ENCODE measurements at places on chromosomes 6 and 20.
A peak's percentile ranks its signal among the peaks of the same experiment; 100 is the strongest.

DNA sequence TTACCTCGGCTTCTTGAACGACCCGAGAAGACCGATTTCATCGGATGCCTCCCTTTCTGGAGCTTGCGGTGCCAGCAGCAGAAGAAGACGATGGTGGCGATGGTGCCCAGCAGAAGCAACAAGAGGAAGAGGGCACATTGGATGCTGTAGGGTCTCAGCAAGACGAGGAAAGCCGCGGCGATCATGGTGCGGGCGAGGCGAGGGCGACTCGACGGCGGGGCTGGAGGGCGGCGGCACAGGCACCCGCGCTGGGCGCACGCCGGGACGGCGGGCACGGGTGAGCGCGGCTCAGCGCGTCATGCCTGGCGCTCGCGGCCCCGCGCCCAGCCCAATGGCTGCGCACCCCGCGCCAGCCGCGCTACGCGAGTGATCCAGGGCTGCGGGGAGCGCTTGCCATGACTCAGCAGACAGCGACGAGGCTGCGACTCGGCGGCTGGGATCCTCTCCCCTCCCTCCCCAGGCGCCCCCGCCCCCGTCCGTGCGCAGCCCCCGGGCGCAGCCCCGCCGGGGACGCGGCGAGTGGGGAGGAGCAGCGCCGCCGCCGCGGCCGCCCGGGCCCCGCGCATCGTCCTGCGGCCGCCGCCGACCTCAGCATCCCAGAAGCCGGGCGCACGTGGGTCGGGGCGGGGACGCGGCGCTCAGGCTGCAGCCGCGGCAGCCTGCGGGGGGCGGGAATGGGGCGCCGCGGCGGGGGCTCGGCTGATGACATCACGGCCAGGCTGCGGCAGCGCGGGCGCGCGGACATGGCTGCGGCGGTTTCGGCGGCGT is at the start of gene BEND6:
BEND6 (plus strand) TSS at position 705 of the 768 bp plus-strand sequence. CDS start 26,704 bp downstream, outside the sequence.
- DNase-seq = peak; percentile 60

DNA sequence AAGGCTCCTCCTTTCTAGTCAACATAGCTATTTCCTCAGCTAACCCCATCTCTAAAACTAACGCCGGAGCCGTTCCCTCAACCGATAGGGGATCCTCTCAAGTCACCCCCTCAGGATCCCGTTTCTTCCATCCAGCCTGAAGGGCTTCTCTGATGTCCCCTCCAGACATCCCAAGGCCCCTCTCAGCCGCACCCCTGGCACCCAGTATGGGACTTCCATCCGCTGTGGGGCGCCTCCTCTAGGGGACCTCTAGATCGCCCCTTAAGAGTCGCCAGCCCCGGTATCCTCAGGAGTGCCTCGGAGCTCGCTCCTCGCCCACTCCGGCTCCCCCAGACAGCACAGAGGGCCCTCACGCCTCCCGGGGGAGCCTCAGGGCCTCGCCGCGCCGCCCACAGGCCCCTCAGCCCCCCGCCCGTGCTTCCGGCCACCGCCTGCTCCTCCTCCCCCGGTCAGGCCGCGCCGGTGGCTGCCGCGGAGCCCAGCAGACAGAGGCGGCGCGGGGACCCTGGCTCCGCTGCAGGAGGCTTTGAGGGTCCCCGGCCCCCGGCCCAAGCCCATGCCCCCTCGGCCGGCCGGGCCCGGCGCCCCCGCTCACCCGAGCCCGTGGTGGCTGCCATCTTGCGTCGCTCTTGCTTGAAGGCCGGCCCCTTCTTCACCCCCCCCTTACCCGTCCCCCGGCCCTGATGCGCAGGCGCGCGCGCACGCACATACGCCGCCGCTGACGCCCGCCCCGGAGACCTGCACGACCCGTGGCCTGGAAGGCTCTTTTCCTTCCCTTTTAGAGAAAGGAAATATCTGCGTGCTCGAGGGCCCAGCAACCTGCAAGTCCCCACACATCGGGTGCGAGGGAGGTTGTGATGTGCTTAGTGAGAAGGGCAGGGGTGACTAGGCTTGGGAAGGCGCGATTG is at the start of gene UBE2V1:
UBE2V1 (minus strand) TSS at position 639 of the 908 bp plus-strand sequence; CDS start at position 617, 22 bp downstream.
- peak; percentile 92 for DNase-seq

DNA sequence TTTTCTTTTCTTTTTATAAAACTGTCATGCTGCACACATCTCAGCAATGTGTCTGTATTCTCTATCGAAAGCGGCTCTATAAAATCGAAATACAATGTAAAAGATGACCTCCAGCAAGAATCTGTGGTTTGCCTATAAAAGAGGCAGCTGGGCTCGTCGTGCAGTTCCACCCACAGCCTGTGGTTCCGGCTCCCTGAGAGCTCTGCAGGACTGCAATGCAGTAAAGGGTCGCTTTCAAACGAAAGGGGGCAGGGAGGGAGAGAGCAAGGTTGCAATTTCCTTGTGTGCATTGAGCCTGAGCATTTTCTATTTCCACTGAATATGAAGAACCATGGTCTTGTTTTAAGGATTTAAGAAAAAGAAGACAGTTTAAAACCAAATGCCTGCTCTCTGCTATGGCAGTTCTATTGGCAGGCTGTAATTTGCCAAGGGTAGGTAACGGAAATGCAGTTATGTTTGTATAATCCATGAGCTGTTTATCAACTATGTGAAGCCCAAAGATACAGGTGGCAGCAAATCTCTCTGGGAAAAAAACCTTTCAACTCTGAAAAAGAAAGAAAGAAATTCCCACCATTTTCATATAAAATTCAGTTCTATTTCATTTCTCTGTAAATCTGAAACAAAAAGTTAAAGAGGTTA is 236.5 kb downstream of the HACE1 start:
- DNase-seq = peak; percentile 39

- no peak for DNase-seq
These were observed 116.5 kb upstream of the PRND start for GRCh38 chr20:4605166-4605565.

GRCh38 chr20:3163099-3164042 is 3.7 kb upstream of the FASTKD5 start:
- DNase-seq = no peak

GRCh38 chr20:63973636-63974401 is 4.1 kb upstream of the ZNF512B start:
- peak; percentile 88 for DNase-seq

- no peak for DNase-seq
These were observed 22.5 kb upstream of the SGK1 start for GRCh38 chr6:134340179-134340975.

- DNase-seq = no peak
These were observed 118.8 kb downstream of the ZMYND8 start for GRCh38 chr20:47237715-47238114.

DNA sequence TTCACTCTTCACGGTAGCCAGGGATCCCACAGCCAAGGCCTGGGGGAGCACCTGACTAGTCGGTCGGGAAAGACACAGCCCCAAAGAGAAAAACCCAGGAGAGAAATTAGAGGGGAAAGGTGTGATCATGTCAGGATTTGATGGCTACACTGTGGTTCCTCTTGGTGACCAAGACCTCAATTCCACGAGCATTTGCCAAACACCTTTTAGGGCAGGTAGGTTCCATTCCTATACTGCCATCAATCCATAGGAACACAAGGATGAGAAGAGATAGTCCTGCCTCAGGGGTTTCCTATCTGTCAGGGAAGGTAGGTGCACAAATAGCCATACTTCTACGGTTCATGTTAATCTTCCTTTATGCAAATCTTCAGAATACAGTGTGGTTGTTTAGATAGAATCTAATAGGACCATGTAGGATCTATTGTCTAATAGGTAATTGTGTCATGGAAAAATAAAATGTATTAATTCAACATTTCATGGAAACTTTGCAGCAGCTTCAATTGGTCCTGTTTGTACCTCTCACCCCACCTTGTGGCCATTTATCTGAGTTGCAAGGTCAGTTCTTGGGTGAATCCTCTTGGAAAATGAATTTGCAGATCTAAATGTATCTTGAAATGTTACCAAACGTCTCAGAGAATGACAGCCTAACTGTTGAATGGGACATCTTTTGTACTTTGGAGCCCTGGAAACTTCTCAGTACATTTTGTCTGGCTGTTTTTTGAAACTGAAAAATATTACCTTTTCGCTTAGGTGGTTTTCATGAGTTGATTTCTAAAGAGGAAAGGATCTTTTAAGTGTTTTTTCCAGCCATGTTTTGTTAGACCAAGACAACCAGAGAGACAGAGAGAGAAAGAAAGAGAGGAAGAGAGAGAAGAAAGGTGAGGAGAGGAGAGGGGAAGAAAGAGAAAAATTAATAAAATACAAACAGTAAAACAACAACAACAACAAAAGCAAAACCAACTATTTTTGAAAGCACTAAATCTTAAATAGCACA is 33.7 kb upstream of the IYD start:
- DNase-seq = peak; percentile 64

DNA sequence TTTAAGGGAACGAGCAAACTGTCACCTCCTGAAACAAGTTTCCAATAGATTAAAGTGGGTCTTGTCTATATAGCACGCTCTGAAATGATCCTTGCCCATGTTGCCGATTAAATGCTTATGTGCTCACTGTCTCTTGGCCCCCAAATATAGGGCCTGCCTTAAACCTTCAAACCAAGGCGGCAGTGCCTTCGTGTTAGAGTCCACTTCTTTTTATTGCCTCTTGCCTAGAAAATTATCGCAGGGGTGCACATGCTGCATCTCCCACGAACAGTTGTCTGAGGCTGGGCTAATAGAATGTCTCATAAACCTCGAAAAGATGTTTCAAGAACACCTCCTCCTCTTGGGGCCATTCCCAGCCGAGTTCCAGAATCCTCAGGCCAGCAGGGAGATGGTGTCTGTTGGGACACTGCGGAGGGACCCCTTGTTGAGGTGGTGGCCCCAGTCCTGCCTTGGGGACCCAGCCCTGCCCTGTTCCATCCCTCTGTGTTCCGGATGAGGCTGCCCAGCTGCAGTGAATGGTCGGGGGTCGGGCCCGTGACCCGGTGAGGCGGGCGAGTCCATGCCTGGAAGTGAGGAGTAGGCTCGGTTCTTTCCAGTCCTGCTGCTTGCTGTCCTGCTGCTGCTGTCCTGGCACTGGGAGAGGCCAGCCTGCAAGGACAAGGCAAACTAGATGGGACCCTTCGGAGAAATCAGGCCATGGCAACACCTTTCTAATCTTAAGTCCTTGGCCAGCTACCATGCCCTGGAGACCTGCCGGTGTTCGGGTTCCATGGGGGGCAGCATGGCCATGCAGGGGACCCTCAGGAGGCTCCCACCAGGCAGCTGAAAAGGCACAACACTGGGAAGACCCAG is 34.7 kb upstream of the SLCO4A1 start:
- DNase-seq = no peak

DNA sequence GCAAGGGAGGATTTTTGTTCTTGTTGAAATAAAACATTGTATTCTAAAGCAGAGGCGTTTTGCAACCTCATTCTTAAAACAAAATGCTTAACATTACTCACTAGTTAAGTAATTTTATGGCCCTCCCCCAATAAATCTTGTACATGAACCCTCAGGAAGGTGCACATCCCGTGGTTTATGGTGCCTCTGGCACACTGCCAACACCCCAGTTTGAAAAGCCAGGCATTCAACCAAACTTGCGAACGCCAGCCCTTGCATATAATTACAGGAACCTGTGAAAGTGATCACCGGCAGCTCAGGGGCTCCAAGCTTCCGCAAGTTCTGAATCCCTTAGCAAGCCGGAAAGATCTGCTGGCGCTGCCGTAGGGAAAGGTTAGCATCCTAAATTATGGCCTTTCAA is 1109.0 kb upstream of the FLRT3 start:
- no peak for DNase-seq

DNA sequence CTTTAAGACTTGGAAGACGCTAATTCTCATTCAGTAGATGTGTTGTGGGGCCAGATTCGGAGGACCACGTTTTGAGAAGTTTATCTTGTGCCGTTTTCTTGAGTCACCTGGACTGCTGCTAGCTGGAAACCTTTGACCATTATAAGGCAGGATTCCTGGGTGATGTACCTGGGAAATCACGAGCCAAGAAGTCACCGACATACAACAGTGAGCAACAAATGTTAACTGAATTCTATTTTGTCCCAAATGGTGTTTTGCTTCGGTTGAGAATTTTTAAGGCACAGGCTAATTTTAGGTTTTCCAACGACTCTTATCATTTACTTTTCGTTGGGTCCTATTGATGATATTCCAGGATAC is 93.4 kb upstream of the BTN3A2 start:
- no peak for DNase-seq

DNA sequence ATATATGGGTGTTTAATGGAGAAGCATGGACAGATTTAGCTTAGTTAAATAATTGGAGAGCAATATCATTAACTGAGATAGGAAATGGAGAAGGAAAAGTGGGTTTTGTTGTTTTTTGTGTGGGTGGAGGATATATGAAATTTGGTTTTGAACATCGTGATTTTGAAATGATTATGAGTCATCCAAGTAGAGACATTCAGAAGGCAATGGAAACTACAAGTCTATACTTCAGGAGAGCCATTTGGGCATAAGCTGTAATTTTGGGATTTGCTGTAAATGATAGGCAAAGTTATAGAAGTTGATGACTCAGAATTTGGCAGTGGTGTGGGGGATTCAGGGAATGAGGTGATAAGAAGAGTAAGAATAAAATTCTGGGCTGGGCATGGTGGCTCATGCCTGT is 27.4 kb upstream of the FAM135A start:
- no peak for DNase-seq

DNA sequence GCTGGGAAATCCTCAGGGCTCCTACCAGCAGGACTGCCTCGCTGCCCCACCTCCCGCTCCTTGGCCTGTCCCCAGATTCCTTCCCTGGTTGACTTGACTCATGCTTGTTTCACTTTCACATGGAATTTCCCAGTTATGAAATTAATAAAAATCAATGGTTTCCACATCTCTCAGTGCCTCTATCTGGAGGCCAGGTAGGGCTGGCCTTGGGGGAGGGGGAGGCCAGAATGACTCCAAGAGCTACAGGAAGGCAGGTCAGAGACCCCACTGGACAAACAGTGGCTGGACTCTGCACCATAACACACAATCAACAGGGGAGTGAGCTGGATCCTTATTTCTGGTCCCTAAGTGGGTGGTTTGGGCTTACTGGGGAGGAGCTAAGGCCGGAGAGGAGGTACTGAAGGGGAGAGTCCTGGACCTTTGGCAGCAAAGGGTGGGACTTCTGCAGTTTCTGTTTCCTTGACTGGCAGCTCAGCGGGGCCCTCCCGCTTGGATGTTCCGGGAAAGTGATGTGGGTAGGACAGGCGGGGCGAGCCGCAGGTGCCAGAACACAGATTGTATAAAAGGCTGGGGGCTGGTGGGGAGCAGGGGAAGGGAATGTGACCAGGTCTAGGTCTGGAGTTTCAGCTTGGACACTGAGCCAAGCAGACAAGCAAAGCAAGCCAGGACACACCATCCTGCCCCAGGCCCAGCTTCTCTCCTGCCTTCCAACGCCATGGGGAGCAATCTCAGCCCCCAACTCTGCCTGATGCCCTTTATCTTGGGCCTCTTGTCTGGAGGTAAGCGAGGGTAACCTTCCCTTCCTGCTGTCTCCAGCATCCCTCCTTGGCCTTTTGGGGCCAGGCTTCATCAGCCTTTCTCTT is at the start of gene CFB:
CFB (plus strand) TSS at position 589 of the 863 bp plus-strand sequence; CDS start at position 716, 127 bp downstream.
- no peak for DNase-seq

- no peak for DNase-seq
These were observed 2.7 kb upstream of the SIM1 start for GRCh38 chr6:100467129-100468015.

GRCh38 chr6:56024931-56025330 is 149.5 kb upstream of the BMP5 start:
- DNase-seq = no peak
